ENCODE measurements at places on chromosomes 4 and X.

DNA sequence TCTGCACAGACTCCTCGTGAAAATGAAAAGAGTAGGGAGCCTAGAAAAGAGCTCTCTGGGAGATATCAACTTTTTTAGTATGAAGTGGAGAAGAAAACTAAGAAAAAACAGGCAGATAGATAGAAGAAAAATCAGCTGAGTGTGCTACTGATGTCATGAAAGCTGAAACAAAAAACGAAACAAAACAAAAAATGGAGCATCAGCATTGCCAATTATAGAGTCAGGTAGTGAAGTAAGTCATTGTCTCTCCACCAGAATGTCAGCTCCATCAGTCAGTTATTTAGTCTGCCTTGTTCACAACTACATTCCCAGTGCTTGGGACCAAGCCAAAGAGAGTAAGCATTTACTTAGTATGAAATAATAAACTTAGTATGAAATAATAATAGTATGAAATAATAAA is 595.1 kb downstream of the STPG2 start:
- no peak for DNase-seq

- no peak for DNase-seq
Measured at GRCh38 chrX:78653118-78653822, 5.9 kb downstream of the RTL3 start.

GRCh38 chr4:173411106-173411693 is 12.3 kb upstream of the SCRG1 start:
- DNase-seq = no peak

DNA sequence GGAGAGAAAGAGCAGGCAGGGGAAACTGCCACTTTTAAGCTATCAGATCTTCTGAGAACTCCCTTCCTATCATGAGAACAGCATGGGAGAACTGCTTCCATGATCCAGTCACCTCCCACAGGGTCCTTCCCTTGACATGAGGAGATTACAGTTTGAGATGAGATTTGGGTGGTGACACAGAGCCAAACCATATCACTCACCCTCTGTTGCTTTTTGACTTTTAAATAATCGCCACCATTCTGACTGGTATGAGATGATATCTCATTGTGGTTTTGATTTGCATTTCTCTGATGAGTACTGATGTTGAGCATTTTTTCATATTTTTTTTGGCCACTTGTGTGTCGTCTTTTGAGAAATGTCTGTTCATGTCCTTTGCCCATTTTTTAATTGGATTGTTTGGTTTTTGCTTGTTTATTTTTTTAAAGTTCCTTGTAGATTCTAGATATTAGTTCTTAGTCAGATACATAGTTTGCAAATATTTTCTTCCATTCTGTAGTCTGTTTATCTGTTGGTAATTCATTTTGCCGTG is 6.5 kb upstream of the PAQR3 start:
- no peak for DNase-seq

GRCh38 chr4:99200138-99200537 is 18.9 kb downstream of the ADH6 start:
- DNase-seq = no peak

DNA sequence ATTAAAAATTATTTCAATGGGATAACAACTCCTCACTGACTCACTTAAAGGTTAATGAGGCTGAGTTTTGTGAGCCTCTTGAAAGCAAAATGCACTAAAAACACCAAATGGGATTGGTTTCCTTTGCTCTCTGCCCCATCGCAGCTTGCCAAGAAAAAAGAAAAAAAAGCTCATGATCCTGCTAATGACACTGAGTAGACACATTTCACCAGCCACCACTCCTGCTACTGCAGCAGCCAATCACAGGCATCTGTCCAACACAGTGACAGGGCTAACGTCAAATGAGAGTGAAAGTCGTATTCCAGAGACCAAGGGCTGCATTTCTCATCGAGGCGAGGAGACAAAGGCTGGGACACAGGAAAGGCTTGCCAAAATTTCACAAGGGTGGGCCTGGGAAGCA is 5.2 kb downstream of the APBB2 start:
- DNase-seq = peak; percentile 86

GRCh38 chr4:141501931-141502330 is 134.5 kb upstream of the IL15 start:
- no peak for DNase-seq

DNA sequence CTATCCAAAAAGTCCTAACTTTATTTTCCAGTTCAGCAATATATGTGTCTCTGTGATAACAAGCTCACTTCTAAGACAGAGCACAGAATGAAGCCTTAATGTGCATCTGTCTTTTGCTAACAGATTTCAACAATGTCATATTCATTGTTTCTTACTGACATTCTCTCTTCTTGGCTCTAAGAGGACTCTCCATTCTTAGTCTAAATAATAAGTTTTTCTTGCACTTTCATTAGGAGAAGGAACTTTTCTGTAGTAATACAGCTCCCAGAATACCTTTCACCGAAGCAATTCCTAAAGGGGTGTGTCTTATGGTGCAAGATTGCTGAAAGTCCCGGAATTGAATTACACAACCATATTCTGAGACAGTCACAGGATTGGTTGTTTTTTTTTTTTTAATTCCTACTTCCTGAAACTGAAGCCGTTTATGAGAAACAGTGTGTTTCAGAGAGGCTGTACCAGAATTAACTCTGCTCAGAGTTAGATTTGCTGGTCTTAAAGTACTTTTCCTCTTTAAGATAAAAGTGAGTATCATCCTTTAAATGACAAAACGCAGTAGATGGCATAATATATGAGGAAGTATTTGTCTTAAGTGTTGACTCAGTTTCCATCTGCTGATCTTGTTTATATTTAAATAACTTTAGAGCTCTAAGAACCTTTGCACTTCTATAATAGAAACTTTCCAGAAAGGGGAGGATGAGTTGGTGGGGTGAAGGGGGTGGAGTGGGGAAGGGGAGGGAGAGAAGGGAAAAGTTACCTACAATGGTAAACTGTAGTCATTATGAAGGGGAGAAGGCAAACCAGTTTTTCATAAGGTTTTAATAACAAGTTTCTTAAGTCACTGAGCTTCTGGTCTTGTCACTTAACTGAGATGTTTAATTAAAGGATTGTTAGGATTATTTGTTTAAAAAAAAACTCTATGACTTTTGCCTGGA is at the start of gene ALPK1:
ALPK1 (plus strand) TSS at position 421 of the 932 bp plus-strand sequence.
- DNase-seq = no peak

GRCh38 chr4:172369471-172369959 is 556.3 kb downstream of the GALNTL6 start:
- no peak for DNase-seq

All from left lobe of liver (tissue), 2 donors.